ENCODE measurements at places on chromosomes 1 and 21.

GRCh38 chr1:207762622-207763021 is 10.8 kb downstream of the CD46 start:
- DNase-seq = no peak

DNA sequence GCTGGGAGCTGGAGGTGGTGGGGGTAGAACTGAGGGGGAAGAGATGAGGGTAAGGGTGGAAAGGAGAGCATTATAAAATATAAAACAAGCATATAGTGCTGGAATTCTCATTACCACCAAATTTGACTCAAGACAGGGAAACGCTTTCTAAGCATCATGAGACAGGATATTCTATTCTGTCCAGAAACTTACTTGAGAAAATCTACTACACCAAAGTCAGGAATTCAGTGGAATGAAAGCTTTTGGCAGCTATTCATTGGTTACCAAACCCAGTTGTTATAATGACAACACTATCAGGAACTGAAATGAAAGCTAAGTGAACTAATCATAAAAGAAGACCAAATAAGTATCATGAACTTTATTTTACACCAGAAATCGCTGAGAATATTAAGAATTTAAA is 14.5 kb downstream of the AIDA start:
- DNase-seq = no peak

- DNase-seq = no peak
These were observed 145.7 kb downstream of the KCNK2 start for GRCh38 chr1:215228193-215228592.

GRCh38 chr1:180842052-180842451 is 70.6 kb upstream of the KIAA1614 start:
- DNase-seq = no peak

DNA sequence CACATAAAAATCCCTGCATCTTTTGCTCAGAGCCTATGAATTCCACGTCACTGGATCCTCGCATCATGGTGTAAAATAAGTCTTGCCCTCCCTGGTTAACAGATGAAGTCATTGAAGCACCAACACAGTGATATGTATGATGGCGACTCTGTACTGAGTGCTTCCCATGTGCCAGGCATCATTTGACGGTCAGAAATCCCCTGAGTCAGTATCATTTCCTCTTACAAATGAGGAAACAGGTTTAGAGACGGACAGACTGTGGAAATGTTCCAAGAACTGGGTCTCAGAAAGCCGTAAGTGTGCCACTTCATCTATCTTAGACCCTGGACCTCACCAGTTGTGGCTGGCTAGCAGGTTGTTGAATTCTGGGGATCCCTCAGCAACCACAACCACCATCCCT is 5.1 kb upstream of the OLFML2B start:
- DNase-seq = no peak

DNA sequence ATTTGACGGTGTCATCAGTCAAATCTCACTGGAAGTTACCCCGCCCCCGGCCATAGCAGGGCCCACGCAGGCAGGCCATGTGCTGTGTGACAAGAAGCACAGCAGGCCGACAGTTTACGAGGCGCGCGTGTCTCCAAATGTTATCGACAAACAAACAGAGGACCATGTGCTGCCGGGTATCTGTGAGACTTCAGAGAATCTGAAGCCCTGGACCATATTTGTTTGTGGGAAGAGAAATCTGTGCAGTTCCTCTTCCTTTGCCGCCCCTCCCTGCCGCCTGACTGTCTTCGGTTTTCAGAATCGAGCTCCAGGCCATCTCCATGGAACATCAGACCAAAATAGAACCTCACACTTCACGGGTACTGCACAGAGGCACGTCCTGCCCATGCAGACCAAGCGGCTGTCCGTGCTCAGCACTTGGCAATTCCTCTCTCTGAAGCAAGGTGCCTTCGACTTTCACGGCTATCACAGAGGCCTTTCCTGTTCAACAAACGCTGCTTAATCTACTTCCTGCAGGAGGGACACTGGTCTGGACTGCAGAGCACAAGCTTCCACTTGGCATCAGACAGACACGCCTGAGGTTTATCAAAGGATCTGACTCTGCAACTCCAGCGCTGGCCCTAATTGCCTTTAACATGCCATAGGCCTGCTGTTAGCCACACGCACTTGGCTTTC is 135.7 kb upstream of the KRTAP19-8 start:
- peak; percentile 26 for DNase-seq

DNA sequence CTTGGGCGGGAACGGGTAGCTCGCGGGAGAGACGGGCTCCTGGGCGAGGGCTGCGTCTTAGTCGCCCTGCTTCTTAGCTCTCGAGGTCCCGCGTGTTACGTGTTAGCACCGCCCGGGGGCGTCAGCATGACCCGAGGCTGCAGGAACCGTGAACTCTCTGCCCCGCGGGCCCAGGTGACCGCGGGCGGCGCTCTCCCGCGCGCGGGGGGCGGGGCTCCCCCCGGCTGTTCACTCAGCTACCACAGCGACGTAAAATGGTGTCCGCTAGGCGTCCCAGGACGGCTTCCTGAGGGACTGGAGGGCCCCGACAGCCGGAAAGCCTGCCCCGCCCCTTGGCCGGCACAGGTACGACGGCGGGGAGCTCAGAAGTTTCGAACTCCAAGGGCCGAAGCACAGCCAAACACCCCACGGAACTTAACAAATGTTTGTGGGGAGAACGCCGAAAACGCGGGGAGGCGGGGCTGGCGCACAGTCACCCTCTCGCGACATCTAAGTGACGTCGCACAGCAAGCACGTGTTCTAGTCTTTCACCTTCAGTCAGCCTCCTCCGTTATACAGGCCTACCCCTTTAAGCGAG is 780 bp upstream of the RBM15 start:
- peak; percentile 89 for DNase-seq

DNA sequence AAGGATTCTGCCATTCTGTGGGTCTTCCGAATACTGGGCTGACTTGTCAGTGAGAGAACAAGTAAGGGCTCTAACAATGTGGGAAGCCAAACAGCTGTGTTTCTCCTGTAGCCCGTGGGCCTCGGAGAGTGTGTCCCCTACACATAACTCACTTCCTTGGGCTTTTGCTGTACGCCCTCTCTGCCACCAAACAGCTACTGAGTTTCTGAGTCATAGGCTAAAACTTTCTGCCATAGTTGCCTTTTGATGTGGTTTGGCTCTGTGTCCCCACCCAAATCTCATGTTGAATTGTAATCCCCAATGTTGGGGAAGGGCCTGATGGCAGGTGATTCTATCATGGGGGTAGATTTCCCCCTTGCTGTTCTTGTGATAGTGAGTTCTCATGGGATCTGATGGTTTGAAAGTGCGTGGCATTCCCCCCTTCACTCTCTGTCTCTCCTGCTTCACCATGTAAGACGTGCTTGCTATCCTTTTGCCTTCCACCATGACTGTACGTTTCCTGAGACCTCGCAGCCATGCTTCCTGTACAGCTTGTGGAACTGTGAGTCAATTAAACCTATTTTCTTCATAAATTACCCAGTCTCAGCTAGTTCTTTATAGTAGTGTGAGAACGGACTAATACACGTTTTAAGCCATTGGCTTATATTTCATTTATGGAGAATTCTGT is 194.8 kb upstream of the HMCN1 start:
- no peak for DNase-seq

GRCh38 chr1:208942394-208943130 is 641.0 kb upstream of the CAMK1G start:
- DNase-seq = no peak

GRCh38 chr1:182742780-182743179 is 46.8 kb upstream of the NPL start:
- DNase-seq = no peak

GRCh38 chr1:119034359-119034758 is 46.2 kb upstream of the TBX15 start:
- DNase-seq = no peak

DNA sequence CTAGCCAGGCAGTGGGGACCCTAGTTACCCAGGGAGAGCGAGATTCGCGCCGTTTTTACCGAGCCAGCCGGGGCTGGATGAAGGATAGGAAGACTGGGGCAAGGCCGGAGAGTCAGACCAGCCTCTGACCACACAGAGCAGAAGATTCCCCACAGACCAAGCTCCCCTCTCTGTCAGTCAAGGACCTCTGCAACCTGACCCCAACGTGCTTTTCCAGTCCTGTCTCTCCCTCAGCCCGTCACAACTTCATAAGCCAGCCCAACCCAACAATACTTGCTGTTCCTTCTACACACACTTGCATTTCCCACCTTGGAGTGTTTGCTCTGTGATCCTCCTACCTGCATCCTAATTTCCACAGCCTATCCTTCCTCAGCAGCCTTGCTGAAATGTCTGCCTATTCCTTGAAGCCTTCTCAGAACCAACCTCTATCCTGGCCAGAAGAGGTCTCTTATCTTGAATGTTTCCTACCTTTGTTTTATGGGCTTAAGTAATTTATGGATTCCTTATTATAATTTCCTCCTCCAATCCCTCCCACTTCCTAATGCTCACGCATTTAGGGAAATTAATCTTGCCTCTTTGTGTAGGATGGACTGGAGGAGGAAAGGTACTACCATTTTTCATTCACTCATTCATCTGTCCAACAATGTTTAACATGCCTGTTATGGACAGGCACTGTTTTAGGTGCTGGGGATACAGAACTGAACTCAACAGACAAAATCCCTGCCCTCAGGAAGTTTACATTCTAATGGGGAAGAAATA is at the start of gene GSTM3:
TSS of gene GSTM3 (minus strand) at position 424 of the 759 bp plus-strand sequence. CDS start 751 bp downstream, outside the sequence.
- DNase-seq = no peak

DNA sequence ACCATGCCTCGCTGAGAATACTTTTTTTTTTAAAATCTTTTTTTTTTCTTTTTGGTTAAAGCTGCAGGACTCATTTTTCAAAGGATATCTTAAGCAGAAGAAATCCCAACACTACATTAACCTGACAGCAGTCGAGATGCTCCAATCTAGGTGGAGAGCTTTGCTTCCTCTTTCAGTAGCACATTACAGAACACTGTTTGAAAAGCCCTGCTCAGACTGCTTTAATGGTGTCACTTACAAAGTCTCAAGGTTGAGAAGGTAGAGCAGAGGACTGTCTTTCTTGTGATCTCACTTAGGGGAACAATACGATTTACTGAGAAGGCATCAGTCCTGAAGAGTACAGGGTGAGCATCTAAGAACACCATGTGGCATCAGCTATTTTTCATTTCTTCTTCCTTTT is 21.0 kb upstream of the CPLANE2 start:
- DNase-seq = no peak

DNA sequence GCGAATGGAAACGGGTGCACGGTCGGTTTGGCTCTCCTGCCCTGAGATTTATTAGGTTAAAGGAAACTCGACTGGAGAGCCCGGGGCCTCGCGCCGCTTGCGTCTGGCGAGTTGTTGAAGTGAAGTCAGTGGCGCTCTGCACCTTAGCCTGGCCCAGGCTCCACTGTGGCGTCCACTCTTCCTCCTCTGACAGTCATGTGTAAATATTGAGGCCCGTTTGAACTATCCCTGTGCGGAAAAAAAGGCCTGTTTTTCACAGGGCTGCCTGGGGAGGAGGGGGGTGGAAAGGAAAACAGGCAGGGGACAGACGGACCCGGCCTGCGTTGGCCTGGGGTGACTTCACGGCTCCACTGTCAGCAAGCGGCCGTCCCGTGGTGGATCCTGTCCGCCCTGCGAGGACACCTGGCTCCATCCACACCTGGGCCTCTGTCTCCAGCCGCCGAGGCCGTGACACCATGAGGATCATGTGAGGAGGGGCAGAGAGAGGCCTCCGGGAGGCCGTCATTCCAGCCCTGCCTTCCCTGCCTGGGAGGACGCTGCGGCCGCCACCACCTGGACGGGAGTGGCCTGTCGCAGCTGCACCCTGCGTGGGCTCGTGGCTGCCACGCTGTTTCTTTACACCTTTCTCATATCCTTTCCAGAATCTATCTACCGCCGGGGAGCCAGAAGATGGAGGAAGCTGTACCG is 59.8 kb downstream of the FAAP20 start:
- no peak for DNase-seq

- DNase-seq = no peak
These were observed 197.3 kb downstream of the MRPL39 start for GRCh38 chr21:25409978-25410377.

DNA sequence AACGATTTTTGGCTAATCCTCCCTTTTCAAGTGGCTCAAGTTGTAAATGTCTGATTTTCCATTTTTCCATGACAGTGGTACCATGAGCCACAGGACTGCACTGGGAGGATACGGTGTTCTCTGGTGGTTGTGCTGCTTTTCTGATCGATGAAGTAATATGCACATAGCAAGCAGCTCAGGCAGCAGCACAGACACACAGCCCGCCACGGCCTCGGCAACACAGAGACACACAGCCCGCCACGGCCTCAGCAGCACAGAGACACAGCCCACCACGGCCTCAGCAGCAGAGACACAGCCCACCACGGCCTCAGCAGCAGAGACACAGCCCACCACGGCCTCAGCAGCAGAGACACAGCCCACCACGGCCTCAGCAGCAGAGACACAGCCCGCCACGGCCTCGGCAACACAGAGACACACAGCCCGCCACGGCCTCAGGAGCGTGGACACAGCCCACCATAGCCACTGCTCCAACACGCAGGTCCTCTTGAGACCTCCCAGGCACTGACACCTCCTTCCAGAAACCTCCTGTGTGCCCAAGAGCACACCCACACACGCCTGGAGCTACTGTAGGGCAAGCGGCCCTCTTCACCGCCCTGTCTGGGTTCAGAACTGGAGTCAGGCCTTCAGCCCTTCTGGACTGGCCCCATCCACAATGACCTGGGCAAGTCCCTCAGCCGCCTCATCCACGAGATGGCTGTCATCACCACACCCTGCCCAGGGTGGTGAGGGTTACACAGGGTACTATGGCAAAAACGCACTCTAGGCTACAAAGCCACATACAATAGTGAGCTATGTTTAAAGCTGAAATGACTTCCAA is 10.4 kb downstream of the PTTG1IP start:
- no peak for DNase-seq

- DNase-seq = no peak
These were observed 52.4 kb downstream of the TOR1AIP2 start for GRCh38 chr1:179825206-179825605.

DNA sequence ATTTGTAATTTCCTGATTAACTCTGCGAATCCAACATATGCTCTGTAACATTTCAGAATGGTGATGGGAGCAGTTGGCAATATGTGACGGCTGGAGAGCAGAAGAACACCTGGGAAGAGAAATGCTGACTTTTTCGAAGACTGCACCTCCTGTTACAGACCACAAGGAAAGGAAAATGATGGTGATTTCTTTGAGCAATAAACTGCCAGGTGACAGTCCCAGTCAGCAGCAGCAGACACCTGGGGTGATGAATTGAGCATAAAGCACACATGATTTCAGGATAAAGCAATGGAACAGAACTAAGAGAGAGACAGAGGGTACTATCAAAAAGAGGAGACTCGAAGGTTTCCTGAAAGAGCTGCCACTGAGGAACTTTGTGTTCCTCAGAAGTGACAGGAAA is 528.6 kb downstream of the NEGR1 start:
- DNase-seq = no peak

DNA sequence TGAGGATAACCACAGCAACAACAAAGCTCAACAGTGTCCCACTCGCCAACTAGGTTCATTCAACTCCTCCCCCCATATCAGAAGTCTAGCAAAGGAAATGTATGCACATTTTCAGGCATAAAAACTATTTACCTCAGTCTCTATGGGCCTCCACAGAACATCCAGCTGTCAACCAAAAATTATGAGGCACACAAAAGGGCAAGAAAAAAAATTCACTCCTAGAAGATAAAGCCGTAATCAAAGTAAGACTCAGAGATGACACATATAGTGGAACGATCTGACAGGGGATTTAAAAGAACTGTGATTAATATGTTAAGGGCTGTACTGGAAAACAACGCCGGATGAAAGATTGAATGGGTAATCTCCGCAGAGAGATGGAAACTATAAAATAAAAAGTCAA is 158.7 kb downstream of the NTPCR start:
- DNase-seq = no peak
